Vagina (tissue), 2 donors: ENCODE measurements at places on chromosomes 3 and 15. TPM values are rescaled to one million over a fixed set of nuclear protein-coding genes. Genes with fewer than 3 reads are reported as not detected.

GRCh38 chr3:59658274-59658673 is 608.4 kb upstream of the CFAP20DC start:
- DNase-seq = no peak

DNA sequence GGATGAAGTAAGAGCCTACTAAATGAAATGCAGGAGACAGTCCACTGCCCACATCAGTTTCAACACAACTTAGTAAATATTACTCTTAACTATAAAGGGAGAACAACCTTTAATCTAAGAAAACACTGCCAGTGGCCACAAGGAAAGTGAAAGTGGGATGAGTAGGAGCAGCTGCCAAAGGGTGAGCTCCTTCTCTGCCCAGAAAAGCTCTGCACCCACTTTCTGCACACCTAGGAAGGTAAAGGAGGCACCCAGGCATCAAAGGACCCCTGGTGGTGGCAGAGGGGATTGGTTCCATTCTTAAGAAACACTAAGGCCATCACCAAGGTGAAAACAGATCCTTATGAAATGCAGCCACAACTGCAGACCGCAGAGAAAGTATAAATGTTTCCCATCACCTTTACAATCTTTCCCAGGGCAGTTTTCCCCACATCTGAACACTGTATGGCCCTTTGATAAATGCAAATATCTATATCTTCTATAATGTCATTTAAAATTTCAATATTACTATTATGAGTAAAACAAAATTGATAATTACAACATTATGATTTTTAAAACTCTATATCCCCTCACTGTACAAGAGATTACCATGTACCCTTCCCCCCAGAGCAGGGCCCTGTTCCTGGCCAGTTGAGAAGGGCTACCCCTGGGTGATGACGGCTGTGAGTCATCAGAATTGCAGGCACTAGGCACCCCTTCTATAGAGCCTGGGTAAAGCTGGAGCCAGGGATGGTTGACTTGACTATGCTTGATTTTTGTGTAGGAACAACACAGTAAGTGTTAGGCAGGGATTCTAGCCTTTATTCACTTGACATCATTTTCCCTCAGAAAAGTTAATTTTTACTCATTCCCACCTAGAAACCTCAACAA is 92.0 kb downstream of the SNRK start:
- no peak for DNase-seq

DNA sequence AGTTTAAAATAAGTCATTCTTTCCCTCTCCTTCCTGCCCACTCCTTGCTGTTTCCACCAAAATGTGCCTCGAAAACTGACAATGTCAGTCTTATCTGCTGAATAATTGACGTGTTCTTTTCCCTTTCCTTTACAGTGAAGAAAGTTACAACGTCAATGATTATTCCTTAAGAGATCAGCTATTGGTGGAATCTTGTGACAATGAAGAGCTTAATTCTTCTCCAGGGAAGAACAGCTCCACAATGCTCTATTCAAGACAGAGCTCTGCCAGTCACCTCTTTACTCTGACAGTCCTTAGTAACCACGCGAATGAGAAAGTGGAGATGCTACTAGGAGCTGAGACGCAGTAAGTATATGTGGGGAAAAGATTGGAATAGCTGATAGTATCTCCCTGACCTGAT is 84.1 kb downstream of the DHX36 start:
- DNase-seq = no peak

- no peak for DNase-seq
Measured at GRCh38 chr15:80841541-80841940, 62.4 kb downstream of the CEMIP start.

- DNase-seq = no peak
Measured at GRCh38 chr3:128123156-128123537, 465 bp downstream of the RUVBL1 start.

GRCh38 chr15:101481381-101481705 is 8.2 kb downstream of the PCSK6 start:
- no peak for DNase-seq

GRCh38 chr3:177887475-177887874 is 648.8 kb upstream of the KCNMB2 start:
- DNase-seq = no peak

GRCh38 chr3:36792342-36792741 is 28.0 kb upstream of the DCLK3 start:
- DNase-seq = no peak

DNA sequence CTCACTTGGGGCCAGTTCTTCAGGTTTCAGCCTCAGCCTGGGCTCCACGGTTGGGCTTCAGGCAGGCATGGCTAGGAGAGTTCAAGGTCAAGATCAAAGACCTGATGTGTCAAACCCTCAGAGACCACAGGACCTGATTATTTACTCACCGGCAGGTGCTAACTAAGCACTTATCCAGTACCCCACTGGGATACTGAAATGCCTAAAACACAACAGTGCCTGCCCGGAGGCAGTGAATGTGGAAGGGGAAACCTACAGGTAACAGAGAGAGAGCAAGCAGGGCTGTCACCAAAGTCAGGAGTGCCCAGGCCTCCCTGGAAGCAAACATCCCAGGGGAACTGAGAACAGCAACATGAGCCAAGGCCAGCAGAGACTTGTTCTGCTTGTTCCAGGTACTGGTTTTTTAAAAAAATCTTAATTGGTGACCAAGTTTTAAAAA is 6.7 kb downstream of the IDH2 start:
- no peak for DNase-seq

- DNase-seq = no peak
Measured at GRCh38 chr3:197790033-197790432, 1.0 kb upstream of the LRCH3 start.

GRCh38 chr15:76866716-76867321 is 38.3 kb downstream of the SCAPER start:
- no peak for DNase-seq

- DNase-seq = no peak
Measured at GRCh38 chr3:127678611-127679533, 6.1 kb downstream of the ABTB1 start.

GRCh38 chr3:63441262-63441661 is 163.2 kb downstream of the SYNPR start:
- DNase-seq = no peak

- no peak for DNase-seq
Measured at GRCh38 chr3:46639221-46639620, 26.9 kb downstream of the FAM240A start.

GRCh38 chr3:132804498-132804897 is 82.3 kb upstream of the NPHP3 start:
- DNase-seq = no peak

DNA sequence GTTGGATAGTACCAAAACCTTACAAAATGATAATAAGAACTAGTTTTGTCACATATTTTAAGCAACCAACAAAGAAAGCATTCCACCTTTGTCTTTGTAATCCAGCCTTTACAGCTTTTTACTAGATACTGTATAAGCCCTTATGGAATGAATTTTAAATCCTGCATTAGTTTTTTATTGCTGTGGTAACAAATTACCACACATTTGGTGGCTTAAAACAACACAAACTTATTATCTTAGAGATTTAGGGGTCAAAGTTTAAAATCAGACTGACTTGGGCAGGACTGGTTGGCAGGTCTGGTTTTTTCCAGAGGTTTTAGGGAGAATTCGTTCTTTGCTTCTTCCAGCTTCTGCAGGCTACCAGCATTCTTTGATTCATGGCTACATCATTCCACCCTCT is 108.5 kb upstream of the NLGN1 start:
- DNase-seq = no peak

DNA sequence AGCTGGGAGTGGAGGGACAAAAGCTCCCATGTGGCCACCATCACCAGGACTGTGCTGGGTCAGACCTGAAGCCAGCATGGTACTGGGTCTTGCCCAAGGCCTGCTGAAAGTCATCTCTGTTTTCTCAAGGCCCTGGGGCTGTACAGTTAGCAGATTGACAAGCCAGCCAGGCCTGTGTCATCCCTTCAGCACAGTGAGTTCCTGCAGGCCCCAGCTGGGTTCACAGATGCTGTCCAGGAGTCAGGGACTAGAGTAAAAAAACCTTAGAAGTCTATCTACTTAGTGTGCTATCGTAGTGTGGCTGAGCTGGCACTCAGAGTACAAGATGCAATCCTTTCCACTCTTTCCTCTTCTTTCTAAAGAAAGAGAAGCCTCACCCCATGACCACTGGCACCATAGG is 246.0 kb upstream of the NAALADL2 start:
- DNase-seq = no peak

- DNase-seq = no peak
Measured at GRCh38 chr3:154164387-154164786, 43.2 kb downstream of the ARHGEF26 start.

DNA sequence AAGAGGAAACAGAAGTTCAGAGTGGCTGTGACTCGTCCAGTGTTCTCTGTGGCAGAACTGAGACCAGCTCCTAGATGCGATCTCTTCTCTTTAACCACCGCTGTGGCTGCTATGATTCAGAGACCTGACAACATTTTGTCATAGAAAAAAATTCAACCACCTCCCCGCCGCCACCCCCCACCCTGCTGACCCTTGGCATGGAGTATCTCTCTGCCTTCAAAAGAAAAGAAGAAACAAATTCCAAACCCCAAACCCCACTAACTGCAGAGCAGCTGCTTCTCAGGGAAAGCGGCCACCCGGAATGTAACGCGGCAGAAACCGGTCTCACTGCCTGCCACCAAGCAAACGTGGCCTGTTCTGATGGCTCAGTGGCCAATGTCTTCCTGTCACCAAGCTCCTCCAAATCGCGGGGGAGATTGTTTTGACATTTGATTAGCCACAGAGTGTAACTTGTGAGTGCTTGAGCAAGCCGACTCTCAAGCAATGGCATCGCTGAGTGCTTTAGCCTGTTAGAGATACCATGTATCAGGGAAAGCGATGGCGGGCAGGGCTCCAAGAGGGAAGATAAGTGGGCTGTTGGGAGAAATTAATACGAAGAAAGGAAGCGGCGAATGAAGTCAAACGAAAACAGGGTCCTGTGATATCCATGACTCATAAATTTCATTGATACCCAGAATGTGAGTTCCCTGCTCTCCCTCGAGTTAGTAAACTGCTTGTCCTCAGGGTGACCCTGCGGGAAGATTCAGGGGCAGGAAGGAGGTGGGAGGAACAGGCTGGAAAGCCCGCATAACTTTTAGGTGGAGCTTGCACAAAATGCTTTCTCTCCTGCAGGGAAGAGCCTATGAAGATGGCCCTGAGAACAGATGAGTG is 44.8 kb upstream of the TLE3 start:
- DNase-seq = no peak

- DNase-seq = no peak
Measured at GRCh38 chr15:27805261-27806220, 293.6 kb downstream of the OCA2 start.

GRCh38 chr3:40240921-40241320 is 68.6 kb upstream of the EIF1B start:
- no peak for DNase-seq

DNA sequence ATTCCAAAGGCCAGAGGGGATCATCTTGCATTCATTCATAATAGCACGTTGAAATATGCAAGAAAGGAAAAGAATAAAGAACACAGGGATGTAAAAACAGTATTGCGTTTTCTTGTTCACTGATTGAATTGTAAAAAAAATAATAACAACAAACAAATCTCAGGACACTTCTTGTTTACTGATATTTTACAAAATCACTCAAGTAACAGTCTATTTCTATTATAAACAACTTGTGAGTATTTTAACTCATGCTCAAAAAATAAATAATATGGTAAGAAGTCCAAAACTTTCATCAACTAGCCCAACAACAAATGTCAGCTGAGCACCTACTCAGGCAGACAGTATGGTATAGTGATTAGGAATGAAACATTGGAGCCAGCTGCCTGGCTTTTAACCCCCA is 2.2 kb upstream of the GABRG3 start:
- no peak for DNase-seq

DNA sequence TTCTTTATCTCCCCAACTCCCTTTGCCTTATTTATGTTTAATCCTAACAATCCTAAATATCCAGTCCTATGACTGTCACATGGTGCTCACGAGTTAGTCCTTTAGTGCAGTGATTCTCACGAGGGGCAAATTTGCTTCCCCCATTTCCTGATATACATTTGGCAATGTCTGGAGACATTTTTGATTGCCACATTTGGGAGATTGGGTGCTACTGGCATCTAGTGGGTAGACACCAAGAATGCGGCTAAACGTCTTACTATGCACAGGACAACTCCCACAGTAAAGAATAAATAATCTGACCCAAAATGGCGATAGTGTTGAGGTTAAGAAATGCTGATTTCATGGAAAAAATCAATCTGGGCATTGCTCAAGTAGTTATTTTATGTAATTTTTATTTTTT is 466.5 kb downstream of the ROBO2 start:
- DNase-seq = no peak

GRCh38 chr3:45253316-45253715 is 27.2 kb upstream of the TMEM158 start:
- no peak for DNase-seq

GRCh38 chr3:157103860-157104259 is 56.1 kb downstream of the CCNL1 start:
- no peak for DNase-seq

GRCh38 chr3:58898513-58898912 is 151.3 kb downstream of the CFAP20DC start:
- no peak for DNase-seq

- DNase-seq = no peak
Measured at GRCh38 chr3:123686251-123686650, 101.4 kb upstream of the HACD2 start.

The TNNC1 gene
- total RNA-seq = 1.7 TPM

The HEG1 gene
- 47.1 TPM for total RNA-seq

The ADIPOQ gene
- total RNA-seq = 36.6 TPM

The SLC25A38 gene
- 20.6 TPM for total RNA-seq

The WDR5B gene
- 1.5 TPM for total RNA-seq

The GHSR gene
- not detected for total RNA-seq

The SST gene
- 23.8 TPM for total RNA-seq

The CDCP1 gene
- 27.5 TPM for total RNA-seq

The NXPE3 gene
- total RNA-seq = 13.3 TPM

The CYP1A2 gene
- total RNA-seq = not detected

The SCN11A gene
- not detected for total RNA-seq

The GOLGA6L1 gene
- not detected for total RNA-seq

The KCNMB3 gene
- total RNA-seq = 1.2 TPM

The ACTC1 gene
- total RNA-seq = 15.0 TPM

The GOLGA8J gene
- not detected for total RNA-seq

The MASP1 gene
- total RNA-seq = 172 TPM

The WDR93 gene
- not detected for total RNA-seq

The NR2E3 gene
- total RNA-seq = 0.98 TPM

The TMEM158 gene
- total RNA-seq = 1.2 TPM

The LRRC57 gene
- 25.3 TPM for total RNA-seq

The DUOXA2 gene
- 1.5 TPM for total RNA-seq

The PIF1 gene
- total RNA-seq = 6.6 TPM
